ENCODE measurements at places on chromosomes 7 and 10.

DNA sequence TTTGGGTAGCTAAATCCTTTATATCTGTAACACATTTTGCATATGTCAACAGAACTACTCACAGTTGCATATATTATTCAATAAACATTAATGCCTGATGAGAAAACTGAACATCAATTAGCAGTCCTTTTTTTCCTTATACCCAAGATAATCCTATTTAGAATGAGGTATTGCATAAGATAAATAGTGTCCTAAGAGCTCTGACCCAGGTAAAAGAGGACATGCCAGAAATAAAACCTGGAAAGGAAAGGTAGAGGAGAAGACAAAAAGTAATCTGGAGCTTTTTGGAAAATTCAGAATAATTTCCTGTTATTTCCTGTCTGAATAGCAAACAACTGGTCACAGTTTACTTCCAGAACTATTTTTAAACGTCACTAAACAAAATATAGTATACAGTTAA is 204.4 kb downstream of the PLXDC2 start:
- DNase-seq, result no peak

DNA sequence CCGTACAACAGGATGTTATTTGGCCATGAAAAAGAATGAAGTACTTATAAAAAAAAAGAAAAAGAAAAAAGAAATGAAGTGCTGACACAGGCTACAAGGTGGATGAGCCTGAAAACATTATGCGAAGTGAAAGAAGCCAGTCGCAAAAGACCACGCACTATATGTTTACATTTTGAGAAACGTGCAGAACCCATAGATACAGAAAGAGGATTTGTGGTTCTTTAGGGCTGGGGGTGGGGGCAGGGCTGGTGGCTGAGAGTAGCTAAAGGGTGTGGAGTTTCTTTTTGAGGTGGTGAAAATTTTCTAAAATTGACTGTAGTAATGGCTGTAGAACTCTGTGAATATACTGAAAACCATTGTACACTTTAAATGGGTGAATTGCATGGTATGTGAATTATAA is 86.0 kb upstream of the FAM20C start:
- no peak for DNase-seq

- DNase-seq, result no peak
Measured at GRCh38 chr7:8363407-8364015, 69.9 kb upstream of the NXPH1 start.

GRCh38 chr7:76008156-76008687 is 13.8 kb upstream of the TMEM120A start:
- no peak for DNase-seq

- no peak for DNase-seq
Measured at GRCh38 chr10:71727738-71728737, 8.5 kb upstream of the C10orf105 start.

GRCh38 chr10:12201543-12201942 is 5.6 kb downstream of the CDC123 start:
- DNase-seq, result no peak

GRCh38 chr10:102509387-102509786 is 5.6 kb downstream of the SUFU start:
- no peak for DNase-seq

- peak; percentile 23 for DNase-seq
Measured at GRCh38 chr10:11684717-11685645, 57.2 kb upstream of the ECHDC3 start.

DNA sequence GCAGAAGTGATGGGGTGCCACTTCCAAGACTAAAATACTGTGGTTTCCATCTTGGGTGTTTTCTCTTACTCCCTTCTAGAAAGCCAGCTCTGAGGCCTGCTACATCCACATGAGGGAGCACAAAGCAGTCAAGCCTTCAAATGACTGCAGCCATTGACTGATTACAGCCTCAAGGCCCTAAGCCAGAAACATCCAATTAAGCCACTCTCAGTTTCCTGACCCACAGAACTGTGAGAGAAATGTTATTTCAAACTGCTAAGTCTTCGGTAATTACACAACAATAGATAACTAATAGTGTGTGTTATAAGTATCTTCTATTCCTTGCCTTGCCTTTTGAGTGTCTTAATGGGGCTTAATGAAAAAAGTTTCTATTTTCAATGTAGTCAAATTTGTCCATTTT is 24.8 kb downstream of the BRAF start:
- no peak for DNase-seq

DNA sequence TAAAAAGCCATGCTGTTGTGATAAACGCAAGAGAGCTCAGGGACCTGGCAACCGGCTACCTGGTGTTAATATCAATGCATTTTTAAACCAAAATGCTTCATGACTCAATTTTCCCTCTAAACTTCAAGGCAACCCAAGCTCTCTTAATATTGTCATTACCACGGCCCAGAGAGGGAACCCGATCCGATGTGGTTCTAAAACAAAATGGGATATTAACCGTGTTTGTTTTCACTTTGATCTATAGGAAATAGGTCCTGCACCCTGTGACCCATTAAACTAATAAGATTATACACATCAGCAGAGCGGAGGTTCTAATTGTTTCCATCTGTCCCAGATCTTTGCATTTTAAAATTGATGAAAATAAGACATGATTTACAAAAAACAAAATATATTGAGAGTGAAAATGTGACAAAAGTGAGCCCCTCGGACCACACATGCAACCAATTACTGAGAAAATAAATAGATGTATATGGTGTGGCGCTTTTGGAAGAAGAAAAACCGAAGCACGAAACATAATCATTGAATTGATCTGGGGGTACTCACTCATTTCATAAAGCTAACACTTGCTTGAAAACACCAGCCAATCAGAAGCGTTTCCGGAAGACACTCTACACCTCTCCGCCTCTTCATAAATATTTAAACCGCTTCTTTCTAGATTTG is 290.3 kb upstream of the NFE2L3 start:
- no peak for DNase-seq

- DNase-seq, result no peak
Measured at GRCh38 chr7:114264023-114264422, 150.6 kb upstream of the FOXP2 start.

DNA sequence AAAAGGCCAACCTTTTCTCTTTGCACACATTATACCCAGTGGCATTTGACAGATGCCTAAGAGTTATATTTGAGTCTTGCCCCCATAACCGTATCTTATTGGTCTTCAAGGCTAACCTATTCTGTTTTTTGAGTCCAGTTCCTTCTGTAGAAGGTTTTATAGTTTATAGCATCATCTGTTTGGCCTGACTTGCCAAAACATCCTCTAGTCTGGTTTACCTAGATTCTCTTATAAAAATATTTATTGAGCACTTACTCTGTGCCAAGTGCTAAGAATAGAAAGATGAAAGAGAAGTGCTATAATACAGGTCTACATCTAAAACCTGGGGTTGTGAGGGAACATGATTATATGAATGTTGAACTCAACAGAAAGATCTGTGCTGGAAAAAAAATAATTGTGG is 55.9 kb upstream of the PIP4K2A start:
- DNase-seq, result no peak

- no peak for DNase-seq
Measured at GRCh38 chr10:69571618-69572158, 1.5 kb downstream of the NEUROG3 start.

DNA sequence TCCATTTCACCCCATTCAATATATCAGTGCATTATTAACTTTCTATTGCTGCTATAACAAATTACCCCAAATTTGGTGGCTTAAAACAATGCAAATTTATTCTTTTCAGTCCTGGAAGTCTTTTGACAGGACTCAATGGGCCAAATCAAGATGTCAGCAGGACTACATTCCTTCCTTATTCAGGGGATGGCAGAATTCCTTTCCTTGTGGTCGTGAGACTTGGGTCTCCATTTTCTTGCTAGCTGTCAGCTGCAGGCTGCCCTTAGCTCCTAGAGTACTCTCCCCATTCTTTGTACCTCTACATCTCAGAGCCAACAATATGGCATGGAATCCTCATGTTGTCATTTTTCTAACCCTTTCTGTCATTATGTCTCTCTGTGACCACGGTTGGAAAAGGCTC is 310.6 kb downstream of the HDAC9 start:
- no peak for DNase-seq
